Ovary (tissue), 10 donors: ENCODE measurements at places on chromosomes 4 and X. TPM values are rescaled to one million over a fixed set of nuclear protein-coding genes. Genes with fewer than 3 reads are reported as not detected.
A peak's percentile ranks its signal among the peaks of the same experiment; 100 is the strongest.

DNA sequence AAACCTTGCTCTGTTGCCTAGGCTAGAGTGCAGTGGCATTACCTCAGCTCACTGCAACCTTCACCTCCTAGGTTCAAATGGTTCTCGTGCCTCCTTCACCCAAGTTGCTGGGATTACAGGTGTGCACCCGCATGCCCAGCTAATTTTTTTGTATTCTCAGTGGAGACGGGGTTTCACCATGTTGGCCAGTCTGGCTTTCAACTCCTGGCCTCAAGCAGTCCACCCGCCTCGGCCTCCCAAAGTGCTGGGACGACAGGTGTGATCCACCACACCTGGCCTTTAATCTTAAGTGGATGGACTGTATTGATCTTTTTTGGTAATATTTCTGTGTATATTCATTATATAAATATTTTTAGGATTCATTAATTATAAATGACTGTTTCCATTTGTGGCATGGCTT lies 158.7 kb upstream of the CXorf51A start:
- DNase-seq: no peak

DNA sequence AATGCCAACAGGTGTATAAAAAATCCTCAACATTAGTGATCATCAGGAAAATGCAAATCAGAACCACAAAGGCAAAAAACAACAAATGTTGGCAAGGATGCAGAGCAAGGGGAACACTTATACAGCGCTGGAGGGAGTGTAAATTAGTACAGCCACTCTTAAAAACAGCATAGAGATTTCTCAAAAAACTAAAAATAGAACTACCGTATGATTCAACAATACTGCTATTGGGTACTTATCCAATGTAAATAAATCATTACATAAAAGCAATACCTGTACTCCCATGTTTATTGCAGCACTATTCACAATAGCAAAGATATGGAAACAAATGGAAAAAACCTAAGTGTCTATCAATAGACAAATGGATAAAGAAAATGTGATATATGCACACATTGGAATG lies 171.3 kb downstream of the SLC7A11 start:
- no peak for DNase-seq

Gene F8A2
- not detected for total RNA-seq

GRCh38 chr4:168831919-168832762 lies 177.9 kb downstream of the CBR4 start:
- peak; percentile 90 for DNase-seq

Gene RBM47
- 19.4 TPM for total RNA-seq

GRCh38 chr4:119962631-119963030 lies 104.0 kb downstream of the MAD2L1 start:
- no peak for DNase-seq

DNA sequence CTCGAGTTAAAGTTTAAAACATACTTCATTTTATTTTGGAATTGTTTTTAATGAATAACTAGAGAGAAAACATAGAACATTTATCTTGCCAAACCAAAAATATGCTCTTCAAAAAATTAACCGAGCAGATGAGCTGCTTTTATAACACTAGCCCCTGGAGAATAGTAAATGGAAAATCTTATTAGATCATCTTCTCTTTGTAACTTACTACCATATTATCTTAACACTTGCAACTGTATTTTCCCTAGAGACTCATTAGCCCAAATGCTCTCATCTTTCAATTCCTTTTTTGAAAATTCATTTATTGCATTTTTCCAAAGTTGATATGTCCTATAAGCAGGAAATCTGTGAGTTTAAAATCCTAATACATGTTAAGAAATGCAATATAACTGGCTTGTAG lies 143.3 kb downstream of the CAMK2D start:
- no peak for DNase-seq

GRCh38 chrX:135931644-135932487 lies 38.4 kb downstream of the SAGE1 start:
- no peak for DNase-seq

DNA sequence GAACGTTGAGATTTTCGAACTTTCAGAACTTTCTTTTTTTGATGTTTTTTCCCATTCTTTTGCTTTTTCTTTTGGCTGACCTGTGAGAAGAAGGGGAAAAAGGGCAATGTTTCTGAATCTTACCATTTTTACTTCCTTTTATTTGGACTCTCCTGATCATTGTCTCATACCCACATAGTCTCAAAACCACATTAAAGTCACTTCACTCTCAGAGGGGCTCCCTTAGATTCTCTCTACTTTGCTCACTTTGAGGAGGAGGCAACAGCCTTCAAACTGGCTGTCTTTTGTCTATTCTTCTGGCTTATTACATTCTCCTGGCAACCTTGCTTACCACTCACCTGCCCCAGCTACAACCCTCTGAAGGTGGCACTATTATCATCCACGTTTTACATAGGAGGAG lies 3.7 kb downstream of the CXCL9 start:
- DNase-seq: no peak

Gene TCEAL5
- 2.4 TPM for total RNA-seq

Gene HMX1
- not detected for total RNA-seq

Gene IL2
- total RNA-seq: not detected

GRCh38 chr4:173185847-173186510 lies 17.4 kb downstream of the GALNT7 start:
- no peak for DNase-seq

- no peak for DNase-seq
Measured at GRCh38 chrX:23838953-23839352, 56.0 kb downstream of the SAT1 start.
